CD4-positive, CD25-positive, alpha-beta regulatory T cell (primary cell): ENCODE measurements at places on chromosomes 3 and 15.

GRCh38 chr3:115554487-115554807 is 68.9 kb upstream of the GAP43 start:
- no peak for DNase-seq

DNA sequence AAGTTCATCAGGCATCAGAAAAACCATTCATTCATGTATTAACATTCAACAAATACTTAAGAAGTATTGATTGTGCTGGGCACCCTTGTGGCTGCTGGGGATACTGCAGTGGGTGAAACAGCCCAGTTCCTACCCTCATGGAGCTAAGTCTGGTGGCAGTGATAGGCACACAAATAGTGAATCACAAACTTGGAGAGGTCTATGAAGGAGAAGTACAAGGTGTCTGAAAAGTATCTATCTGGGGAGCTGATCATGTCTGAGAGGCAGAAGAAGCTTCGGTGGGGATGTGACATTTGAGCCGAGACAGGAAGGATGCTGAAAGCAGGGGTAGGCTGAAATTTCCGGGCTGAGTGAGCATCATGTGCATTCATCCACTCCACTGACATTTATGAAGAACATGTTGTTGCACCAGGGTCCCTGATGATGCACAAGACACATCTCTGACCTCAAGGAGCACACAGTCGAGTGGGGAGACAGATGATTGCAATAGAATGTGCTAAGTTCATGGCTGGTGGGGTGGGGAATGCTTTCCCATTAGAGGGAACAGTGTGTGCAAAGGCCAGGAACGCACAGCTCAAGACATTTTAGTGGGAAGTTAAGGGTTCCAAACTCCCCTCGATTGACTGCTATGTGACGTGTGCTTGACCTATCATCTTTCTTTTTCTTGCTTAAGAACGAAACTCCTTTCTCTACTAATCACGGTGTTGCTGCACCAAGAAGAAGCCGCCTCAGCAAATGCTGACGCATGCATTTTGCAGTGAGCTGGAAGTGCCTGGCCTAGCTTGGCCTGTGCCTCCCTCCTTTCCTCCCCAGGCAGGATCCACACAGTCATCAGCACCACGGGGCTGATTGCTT is 309.1 kb upstream of the ICE2 start:
- peak; percentile 38 for DNase-seq

- DNase-seq: peak; percentile 62
Measured at GRCh38 chr3:113947372-113948014, at the start of gene ZDHHC23. TSS of gene ZDHHC23 (plus strand) at chr3:113948013. CDS start at chr3:113948803, 790 bp downstream.

DNA sequence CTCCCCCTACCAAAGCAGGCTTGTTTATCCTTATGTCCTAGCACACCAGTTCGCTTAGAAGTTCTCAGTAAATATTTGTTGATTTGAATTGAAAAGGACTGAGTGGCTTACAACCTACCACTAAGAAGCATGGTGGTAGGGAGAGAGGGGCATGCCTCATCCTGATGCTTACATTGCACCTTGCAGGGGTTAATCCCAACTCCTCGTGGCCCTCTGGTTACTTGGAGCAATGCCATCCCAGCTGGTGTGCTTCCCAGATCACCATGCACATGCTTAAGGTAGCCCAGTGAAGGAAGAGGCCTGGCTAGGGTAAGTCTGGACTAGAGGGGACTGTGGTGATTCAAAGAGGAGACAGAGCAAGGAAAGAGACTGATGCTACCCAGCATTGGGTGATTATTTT is 253.3 kb downstream of the CLSTN2 start:
- DNase-seq: no peak

DNA sequence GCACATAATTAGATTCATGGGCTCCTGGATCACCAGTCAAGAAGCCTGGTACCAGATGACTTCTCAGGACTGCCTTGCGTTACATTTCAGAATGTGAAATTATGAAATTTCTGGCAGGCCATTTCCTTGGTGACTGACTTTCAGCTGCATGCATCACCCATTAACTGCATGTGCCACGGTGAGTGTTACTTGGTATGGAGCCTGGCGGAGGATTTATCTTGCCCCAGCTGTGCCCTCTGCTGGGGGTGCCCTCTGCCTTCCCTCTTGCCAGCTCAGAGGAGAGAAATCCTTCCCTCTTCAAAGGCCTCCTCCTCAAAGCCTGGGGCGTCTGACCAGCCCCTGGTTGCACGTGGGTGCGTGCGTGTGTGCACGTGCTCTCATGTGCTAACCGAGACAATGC is 57.7 kb upstream of the CTSH start:
- no peak for DNase-seq

DNA sequence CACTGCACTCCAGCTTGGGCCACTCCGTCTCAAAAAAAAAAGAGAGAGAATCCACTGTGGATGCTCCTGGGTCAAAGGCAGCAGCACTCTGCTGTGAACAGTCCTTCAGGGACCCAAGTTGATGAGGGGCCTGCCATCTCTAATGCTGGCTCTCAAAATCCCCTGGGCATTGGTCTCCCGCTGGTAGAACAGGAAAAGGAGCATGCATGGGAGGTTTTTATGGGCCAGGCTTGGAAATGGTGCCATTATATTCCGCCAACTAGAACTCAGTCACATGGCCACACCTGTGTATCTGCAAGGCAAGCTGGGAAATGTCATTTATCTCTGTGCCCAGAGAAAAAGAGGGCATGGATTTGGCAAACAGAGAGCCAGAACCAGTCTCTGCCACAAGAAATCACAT is 3.4 kb upstream of the DIS3L start:
- DNase-seq: no peak

DNA sequence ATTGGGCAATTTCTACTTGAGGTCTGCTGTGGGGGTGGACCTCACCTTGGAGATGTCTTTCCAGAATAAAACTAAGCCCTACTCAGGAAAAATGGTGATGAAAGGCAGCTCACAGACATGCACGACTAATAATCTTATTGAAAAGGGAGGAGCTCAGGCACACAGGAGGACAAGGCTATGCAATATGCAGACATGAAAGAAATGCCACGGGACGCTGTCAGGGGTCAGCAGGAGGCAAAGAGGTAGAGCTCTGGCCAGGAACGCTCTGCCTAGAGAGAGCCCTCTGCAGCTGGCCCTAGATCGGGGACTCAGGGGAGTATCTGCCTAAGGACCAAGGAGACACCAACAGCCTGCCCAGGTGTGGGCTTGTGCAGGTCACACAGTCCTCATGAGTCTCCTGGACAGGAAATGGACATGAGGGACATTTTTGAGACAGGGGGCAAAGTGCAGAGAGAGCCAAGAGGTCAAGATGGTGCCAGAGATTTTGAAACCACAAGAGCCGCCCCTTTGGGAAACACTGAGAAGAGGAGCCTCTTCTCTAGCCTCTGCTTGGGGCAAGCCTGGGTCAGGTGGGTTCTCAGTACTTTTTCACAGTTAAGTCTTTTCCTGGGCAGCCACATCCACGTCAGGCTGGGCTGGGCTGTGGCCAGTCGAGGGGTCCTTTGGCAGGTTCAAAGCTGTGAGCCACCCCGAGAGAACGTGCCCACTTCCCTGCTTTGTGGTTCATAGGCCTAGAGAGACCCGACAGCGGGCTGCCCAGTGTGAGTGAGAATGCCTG is 23.2 kb downstream of the EAF1 start:
- no peak for DNase-seq

- DNase-seq: no peak
Measured at GRCh38 chr3:31890742-31891469, 90.2 kb downstream of the OSBPL10 start.

DNA sequence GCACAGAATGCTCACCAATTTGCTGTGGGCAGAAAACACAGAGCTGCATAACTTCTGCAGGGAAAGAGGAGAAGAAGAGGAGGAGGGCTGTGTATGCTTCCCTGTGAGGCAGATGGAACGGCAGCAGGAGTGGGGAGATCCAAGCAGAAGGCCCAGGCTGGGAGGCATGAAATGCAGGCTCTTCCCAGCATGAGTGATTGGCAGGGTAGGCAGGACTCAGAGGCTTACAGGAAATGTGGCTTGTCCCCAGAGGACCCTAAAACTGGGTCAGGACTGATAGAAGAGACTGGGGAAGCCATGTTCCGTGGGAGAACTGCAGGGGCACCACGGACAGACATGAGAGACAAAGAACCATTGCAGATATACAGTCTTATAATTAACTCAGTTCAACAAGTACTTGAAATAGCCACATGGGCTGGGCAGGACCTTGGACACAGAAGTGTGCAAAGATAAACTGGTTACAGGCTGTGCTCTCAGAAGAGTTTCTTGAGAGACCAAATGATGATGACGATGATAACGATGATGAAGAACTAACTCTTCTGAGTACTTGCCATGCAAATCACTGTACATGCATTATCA is 286.9 kb downstream of the EPHB1 start:
- no peak for DNase-seq

- no peak for DNase-seq
Measured at GRCh38 chr3:61574854-61575253, 13.5 kb downstream of the PTPRG start.

GRCh38 chr3:164940745-164941144 is 137.6 kb downstream of the SI start:
- DNase-seq: no peak

DNA sequence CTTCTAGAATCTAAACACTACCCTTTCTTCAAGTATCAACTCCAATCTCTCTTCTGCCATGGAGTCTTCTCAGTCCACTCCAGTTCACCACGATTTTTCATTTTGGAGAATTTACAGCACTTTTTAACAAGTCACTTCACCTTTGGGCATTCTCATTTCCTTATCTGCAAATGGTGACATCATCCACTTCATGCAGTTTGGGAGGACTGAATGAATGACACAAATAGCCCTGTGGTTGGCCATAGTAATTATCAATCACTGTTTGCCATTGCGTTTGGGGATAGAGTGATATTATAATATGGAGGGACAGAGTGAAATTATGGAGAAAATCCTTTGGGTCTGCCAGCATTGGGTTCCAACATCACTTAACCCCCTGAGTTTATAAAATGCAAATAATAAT is 38.0 kb upstream of the TM4SF1 start:
- no peak for DNase-seq

GRCh38 chr15:100806157-100806556 is 73.5 kb upstream of the ALDH1A3 start:
- DNase-seq: no peak

DNA sequence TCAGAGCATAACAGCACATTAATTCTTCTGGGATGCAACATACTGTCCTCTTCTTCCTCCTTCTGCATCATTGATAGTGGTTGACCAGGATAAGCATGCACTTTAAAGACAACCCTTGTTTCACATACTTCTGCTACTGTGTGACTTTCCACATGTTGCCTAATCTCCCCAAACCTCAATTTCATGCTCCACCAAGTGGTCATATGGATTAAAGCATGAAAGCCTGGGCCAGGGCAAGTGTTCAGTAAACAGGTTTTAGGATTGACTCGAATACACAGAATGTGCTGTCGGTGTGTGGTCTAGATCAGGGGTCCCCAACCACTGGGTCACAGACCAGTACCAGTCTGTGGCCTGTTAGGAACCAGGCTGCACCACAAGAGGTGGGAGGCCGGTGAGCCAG is 22.5 kb upstream of the BFSP2 start:
- peak; percentile 11 for DNase-seq

- no peak for DNase-seq
Measured at GRCh38 chr3:65855370-65856100, 183.2 kb downstream of the MAGI1 start.

GRCh38 chr3:185934767-185935464 is 2.9 kb downstream of the TRA2B start:
- no peak for DNase-seq

- DNase-seq: no peak
Measured at GRCh38 chr3:33648793-33649192, 69.3 kb downstream of the CLASP2 start.

DNA sequence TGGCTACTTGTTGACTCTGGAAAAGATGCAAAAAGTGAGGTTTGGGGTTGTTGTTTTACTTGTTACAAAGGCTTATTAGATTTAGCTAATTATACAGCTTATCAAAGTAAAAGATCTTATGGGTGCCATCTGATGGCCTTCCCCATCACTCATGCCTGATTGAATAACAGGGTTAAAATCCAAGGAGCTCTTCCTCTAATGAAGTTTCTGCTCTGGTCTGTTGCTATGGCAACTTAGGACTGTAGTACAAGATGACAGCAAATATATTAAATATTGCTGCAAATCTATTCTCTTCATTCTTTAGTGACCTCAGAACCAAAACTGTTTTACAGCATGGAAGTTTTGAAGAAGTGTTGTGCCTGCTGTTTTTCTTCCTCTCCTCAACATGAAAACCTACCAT is 45.6 kb upstream of the SRGAP3 start:
- DNase-seq: no peak

DNA sequence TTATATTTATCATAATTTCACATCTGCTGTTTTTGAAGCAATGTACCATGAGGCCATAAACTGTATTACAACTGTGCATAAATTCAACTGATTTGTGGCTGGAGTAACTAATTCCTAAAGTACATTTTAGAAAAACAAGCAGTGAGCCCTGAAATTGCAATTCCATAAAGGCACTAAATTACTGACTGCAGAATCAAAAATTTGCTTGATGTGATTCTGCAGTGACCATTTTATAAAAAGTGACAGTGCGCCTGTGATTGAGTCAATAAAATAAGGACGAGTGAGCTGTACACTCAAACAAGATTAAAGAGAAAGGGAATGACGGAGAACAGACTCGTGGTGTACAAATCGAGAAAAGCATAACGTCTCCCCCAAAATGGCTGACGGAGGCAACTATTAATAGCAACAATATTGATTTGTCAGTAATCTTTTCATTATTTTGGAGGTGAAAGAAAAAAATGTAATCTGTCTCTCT is 121.4 kb upstream of the MEIS2 start:
- no peak for DNase-seq

DNA sequence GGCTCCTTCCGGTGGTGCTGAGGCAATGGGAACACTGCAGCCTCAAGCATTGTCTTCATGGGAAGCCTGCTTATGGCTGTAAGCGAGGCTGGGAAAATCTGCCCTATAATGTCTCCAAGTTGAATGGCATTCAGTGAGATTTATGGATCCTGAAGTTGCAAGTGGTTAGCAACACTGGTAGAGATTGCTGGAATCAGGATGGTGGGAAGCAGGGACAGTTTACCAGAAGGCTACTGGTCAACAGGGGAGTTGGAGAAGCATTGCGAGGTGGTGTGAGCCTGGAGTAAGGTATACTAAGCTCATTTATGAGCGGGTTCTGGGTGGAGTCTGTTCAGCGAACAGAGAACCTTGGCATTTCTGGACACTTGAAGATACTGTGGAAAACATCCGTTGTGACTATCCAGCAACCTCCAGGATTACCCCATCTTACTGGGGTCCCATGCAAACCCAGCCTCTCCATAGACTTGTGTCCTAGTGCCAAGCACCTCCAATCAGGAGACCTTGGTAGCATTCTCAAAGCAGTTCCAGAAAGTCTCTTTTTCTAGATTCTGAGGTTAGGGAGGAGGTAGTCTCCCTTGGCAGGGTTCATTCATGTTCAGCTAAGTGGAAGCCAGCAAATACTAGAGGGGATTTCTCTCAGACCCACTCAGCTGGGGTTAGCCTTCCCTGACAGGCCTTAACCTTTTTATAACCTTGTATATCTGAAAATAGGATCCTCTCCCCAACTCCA is 7.3 kb downstream of the RPSA start:
- DNase-seq: no peak

GRCh38 chr3:12750223-12750622 is 8.8 kb downstream of the TMEM40 start:
- DNase-seq: no peak
